ENCODE measurements at places on chromosomes 2 and 18.

DNA sequence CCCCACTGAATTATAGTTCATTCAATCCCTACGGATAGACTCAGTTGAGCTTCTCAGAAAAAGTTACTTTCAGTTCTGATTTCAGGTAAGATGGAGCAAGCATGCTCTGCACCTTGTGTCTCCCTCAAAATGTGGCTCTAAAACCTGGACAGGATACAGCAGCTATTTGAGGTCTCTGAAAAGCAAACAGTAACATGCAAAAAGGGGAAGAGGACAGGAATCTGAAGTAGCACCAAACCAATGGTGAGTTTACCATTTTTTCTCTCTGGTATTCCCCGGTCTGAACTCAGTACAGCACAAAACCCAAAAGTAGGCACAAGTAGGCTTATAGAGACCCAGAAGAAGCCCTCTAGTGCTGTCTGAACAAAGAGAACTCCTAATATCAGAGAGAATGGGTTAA is 34.1 kb downstream of the LANCL1 start:
- no peak for DNase-seq

GRCh38 chr2:42984081-42984480 is 191.7 kb upstream of the HAAO start:
- DNase-seq = no peak

DNA sequence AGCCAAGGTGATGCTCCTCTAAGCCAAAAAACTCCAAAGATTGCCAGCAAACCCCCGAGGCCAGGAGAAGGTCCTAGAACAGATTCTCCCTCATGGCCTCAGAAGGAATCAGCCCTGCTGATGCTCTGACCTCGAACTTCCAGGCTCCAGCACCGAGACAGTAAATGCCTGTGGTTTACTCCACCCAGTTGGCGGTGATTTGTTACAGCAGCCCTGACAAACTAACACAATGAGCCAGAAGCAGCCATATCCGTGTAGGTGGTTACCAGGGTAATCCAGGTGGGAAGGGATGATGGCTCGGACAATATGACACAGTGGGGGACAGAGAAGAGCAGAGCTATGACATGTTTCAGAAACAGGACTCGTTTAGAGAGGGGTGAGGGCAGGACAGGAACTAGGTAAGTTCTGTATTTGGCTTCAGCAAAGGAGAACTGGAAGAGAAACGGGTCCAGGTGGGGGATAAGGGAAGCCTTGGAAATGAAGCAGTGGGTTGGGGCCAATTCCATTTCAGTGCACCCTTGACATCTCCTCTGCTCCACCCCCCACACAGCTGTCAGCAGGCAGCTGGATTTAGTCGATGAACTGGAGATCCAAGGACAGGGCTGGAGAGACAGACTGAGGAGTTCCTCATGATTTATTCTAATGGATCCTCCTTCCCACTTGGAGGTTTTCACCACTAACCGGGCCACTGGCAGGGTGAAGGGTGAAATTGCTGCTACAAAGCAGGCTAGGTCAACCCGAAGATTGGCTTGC is 179.7 kb upstream of the SH3BP4 start:
- DNase-seq = no peak

DNA sequence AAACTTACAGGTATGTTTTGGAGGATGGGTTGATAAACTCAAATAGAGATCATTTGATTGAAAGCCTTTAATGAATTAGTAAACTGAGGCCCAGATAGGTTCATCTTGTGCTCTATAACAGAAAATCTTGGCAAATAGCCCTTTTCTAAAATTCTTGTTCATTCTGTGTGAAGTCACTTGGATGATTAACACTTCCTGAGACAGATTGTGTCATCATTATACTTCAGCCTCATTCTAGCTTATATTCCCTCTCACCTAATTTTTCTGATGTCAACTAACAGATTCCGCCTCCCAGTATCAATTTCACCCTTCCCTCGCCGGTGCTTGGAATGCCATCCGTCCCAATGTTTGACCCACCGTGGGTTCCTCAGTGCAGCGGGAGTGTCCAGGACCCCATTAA is 84.2 kb upstream of the RPE start:
- no peak for DNase-seq

GRCh38 chr2:4486971-4487370 is 783.6 kb downstream of the DCDC2C start:
- DNase-seq = no peak

Data from NCI-H2227 treated with DMSO at 0.1 percent for 48 hours (cell line).